Breast epithelium (tissue), 4 donors: ENCODE measurements at places on chromosomes 7 and 10. TPM values are rescaled to one million over a fixed set of nuclear protein-coding genes. Genes with fewer than 3 reads are reported as not detected.

The AFAP1L2 gene
- 4.2 TPM for total RNA-seq

The TAS2R5 gene
- 10.8 TPM for total RNA-seq

The RBM20 gene
- total RNA-seq: 0.48 TPM

The SPAM1 gene
- not detected for total RNA-seq

The KLF6 gene
- total RNA-seq: 186 TPM

The KEL gene
- total RNA-seq: 0.16 TPM

The NPFFR1 gene
- total RNA-seq: 0.44 TPM
